ENCODE measurements at places on chromosomes 13 and 19.

DNA sequence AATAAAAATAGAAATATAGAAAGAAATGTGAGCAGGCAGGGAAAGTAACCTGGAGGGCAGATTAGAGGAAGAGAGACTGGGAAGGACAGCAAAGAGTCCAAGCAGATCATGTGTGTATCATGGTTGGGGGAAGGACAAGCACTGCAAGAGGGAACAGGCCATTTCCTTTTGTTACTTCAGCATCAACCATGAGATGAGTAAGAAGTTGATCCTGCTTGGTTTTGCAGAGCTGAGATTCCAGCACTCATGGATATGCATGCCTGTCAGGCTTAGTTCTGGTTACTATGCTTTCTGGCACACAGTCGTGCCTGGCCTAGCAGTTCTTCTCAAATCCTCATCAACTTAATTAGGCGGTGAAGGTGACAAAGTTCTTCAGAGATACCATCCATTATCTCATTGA is 18.1 kb downstream of the NALCN start:
- no peak for DNase-seq

DNA sequence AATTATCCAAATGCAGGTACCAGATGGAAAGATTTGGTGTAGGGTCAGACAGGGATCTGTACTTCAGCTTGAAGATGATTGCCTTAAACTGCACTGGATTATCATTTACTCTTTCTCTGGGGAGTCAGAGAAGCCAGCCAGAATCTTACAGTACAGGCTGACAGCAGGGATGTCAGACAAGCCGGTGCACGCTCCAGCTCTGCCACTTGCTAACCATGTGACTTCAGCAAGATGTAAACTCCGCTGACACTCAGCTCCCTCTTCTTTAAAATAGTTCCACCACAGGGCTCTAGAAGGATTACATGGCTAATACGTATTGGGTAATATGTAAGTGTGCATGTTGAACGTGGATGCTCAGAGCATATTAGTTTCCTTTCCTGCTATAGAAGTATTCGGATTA is 251.4 kb upstream of the MAB21L1 start:
- no peak for DNase-seq

DNA sequence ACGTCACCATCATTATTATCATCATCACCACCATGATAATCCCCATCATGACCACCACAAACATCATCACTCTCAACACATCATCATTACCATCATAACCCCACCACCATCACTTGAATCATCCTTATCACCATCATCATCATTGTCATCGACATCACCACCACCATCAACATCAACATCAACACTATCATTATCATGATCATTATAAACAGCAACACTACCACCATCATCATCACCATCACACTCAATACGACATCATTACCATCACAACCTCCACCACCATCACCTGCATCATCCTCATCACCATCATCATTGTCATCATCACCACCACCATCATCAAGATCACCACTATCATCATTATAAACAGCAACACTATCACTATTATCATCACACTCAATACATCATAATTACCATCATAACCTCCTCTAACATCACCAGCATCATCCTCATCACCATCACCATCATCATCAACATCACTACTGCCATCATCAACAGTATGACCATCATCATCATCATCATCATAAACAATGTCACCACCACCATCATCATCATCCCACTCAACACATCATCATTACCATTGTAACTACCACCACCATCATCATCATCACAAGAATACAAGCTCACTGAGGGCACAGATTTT is 78.7 kb downstream of the MBD3L1 start:
- no peak for DNase-seq

GRCh38 chr13:22168437-22169190 is 497.7 kb downstream of the FGF9 start:
- DNase-seq = no peak

GRCh38 chr13:33871207-33872004 is 53.5 kb downstream of the RFC3 start:
- DNase-seq = no peak

Measured in HCT116 (cell line).